ENCODE measurements at places on chromosomes 6 and 20. TPM values are rescaled to one million over a fixed set of nuclear protein-coding genes. Genes with fewer than 3 reads are reported as not detected.

- no peak overlapping the region for H3K4me3 ChIP-seq
- no peak overlapping the region for H3K27ac ChIP-seq
- no peaks in the 10 kb centered on the region for H3K27me3 ChIP-seq
- no peak for DNase-seq
- no peaks in the 10 kb centered on the region for H3K36me3 ChIP-seq
These were observed 245.5 kb upstream of the TAB2 start for GRCh38 chr6:149071997-149072396.

DNA sequence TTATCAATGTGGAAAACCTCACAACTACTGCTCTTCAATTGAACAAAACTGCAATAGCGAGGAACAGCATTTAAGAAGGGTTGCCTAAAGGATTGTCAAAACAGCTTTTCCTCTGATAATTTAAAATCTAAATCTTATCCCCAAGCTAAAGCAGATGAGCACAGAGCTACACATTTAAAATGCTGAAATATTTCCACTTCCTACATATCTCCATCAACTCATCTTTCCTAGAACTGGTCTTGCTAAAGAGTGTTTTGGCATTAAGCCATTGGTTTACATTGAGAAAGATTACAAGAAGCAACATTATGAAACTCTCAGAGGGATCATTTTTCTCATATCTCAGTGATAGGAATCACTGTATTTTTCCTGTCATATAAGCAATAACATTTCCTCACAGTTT lies 3.6 kb downstream of the OR10C1 start:
- H3K27me3 ChIP-seq, result no peaks in the 10 kb centered on the region
- H3K4me1 ChIP-seq, result no peaks in the 10 kb centered on the region
- no peak overlapping the region for H3K4me3 ChIP-seq
- no peak for DNase-seq
- no peak overlapping the region for H3K27ac ChIP-seq
- no peaks in the 10 kb centered on the region for H3K36me3 ChIP-seq

GRCh38 chr6:81752921-81753710 lies 635 bp upstream of the TENT5A start:
- peak; percentile 68 for DNase-seq
- H3K4me1 ChIP-seq, result peaks cover 4% of the 10 kb centered on the region
- H3K27me3 ChIP-seq, result no peaks in the 10 kb centered on the region
- peak overlapping the region; percentile 97 for H3K27ac ChIP-seq
- no peaks in the 10 kb centered on the region for H3K36me3 ChIP-seq
- peak overlapping the region; percentile 89 for H3K4me3 ChIP-seq

GRCh38 chr6:125679128-125679527 lies 70.3 kb upstream of the HEY2 start:
- no peaks in the 10 kb centered on the region for H3K36me3 ChIP-seq
- H3K27ac ChIP-seq, result no peak overlapping the region
- no peak overlapping the region for H3K4me3 ChIP-seq
- DNase-seq, result no peak
- peaks cover 43% of the 10 kb centered on the region for H3K4me1 ChIP-seq

- H3K27me3 ChIP-seq, result no peaks in the 10 kb centered on the region
- no peaks in the 10 kb centered on the region for H3K36me3 ChIP-seq
- DNase-seq, result no peak
- no peaks in the 10 kb centered on the region for H3K4me1 ChIP-seq
These were observed 90.6 kb downstream of the SCP2D1 start for GRCh38 chr20:18904192-18904591.

The SALL4 gene
- total RNA-seq, result not detected

DNA sequence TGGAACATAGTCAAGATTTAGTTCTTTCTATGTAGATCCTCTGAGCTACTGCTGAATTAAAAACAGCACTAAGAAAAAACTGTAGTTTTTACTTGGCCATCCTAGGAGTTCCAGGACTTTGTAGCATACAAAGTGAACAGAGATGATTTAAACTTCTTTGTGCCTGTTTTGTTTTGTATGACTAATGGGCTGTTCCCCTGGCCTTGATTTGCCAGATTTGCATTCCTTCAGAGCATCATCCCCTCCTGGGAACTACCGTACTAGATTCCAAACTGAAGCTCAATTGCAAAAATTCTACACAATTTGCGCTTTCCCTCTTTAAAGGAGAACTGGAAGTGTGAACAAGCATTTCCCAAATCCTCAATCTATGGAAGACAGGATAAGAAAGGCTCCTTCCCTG lies 23.1 kb downstream of the ACOT13 start:
- H3K4me3 ChIP-seq, result no peak overlapping the region
- no peaks in the 10 kb centered on the region for H3K27me3 ChIP-seq
- no peak overlapping the region for H3K27ac ChIP-seq
- DNase-seq, result no peak
- H3K36me3 ChIP-seq, result no peaks in the 10 kb centered on the region

The GNMT gene
- total RNA-seq, result not detected

The RSPH3 gene
- 4.7 TPM for total RNA-seq

DNA sequence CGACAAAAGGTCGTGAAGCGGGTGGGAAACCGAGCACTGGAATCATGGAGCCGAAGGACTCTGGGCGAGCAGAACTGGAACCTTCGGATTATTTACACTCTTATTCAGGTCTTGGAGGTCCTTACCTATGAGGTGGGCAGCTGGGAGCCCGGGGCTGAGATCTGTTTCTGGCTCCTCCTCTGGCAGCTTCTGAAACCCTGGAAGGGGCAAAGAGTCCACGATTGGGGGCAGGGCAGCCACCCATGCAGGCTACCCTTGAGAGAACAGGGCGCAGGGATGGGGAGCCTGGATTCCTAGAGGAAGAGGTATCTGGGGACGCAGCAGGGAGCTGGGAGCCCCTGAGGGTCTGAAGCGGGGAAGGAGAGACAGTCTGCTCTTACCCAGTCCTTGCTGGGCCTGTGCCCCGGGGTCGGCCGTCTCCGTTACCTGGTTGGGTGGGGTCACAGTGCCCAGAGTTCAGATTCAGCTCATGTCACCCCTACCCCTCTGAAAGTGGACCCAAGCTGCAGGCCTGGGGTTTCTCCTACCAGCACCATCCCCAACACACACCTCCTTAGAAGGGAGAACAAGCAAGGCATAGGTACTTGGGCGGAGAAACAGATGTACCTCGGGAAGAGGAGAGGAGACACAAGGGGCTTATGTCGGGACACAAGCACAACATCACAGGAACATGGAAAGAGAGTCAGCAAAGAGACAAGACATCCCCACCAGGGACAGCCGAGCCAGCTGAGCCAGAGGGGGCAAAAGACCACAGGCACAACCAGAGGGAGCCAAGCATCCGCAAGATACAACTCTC lies 592 bp downstream of the LTB start:
- H3K4me1 ChIP-seq, result peaks cover 8% of the 10 kb centered on the region
- H3K4me3 ChIP-seq, result peak overlapping the region; percentile 94
- no peaks in the 10 kb centered on the region for H3K36me3 ChIP-seq
- DNase-seq, result no peak

- DNase-seq, result no peak
- H3K4me1 ChIP-seq, result no peaks in the 10 kb centered on the region
- H3K4me3 ChIP-seq, result no peak overlapping the region
- H3K27ac ChIP-seq, result no peak overlapping the region
- H3K36me3 ChIP-seq, result no peaks in the 10 kb centered on the region
These were observed 7.7 kb upstream of the PBOV1 start for GRCh38 chr6:138225953-138226352.

All from thoracic aorta (tissue), 2 donors.